ENCODE measurements at places on chromosomes 11 and 22.
A peak's percentile ranks its signal among the peaks of the same experiment; 100 is the strongest.

GRCh38 chr11:9922806-9923205, 258.9 kb downstream of the SWAP70 start:
- DNase-seq, result no peak

GRCh38 chr22:25007444-25008106, 55.1 kb downstream of the KIAA1671 start:
- DNase-seq, result no peak

GRCh38 chr11:70331901-70332300, 61.4 kb downstream of the PPFIA1 start:
- no peak for DNase-seq

DNA sequence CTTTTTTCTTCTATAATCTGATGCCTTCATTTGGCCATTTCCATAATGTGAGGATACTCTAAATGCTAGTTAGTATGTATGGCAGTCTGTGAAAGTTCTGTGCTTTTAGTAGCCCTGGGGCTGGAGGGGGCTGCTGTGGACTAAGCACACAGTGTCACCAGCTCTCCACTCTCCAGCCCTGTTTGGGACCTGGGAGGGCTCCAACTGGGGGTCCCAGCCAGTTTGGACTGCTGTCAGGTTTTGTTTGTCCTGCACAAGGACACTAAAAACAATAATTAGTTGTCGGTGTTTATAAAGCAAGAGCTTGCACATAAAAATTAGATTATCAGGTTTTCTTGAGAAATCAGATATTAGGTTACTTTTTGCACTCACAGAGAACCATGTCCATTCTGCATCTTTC, 103.1 kb downstream of the LDLRAD3 start:
- DNase-seq, result no peak

GRCh38 chr11:75520688-75521087, 5.1 kb downstream of the GDPD5 start:
- no peak for DNase-seq

GRCh38 chr11:65780770-65781151, at the start of gene AP5B1:
TSS of gene AP5B1 (minus strand) at chr11:65780976. CDS start at chr11:65780591, 385 bp downstream.
- DNase-seq, result peak; percentile 51

- DNase-seq, result no peak
Measured at GRCh38 chr11:126059238-126059781, 3.4 kb downstream of the CDON start.

DNA sequence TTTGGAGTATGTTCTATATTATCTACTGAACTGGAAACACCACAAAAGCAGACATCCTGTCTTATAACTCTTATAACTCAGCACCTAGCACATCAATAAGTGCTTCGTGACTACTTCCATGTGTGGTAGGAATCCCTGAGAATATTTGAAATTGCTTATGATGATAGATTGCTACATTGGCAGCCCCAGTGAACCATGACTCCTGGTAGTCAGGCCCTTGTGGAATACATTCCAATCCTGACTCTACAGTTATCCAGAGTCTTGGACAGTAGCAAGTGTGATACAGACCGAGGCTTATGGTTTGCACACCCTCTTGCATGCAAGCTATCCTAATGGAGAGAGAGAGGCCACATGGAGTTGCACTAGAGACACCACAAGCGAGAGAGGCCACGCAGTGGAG, 59.5 kb upstream of the PHF21A start:
- no peak for DNase-seq

GRCh38 chr22:38338772-38339379, 21.6 kb upstream of the CSNK1E start:
- no peak for DNase-seq

- DNase-seq, result no peak
Measured at GRCh38 chr11:127070808-127071207, 70.2 kb upstream of the KIRREL3 start.

DNA sequence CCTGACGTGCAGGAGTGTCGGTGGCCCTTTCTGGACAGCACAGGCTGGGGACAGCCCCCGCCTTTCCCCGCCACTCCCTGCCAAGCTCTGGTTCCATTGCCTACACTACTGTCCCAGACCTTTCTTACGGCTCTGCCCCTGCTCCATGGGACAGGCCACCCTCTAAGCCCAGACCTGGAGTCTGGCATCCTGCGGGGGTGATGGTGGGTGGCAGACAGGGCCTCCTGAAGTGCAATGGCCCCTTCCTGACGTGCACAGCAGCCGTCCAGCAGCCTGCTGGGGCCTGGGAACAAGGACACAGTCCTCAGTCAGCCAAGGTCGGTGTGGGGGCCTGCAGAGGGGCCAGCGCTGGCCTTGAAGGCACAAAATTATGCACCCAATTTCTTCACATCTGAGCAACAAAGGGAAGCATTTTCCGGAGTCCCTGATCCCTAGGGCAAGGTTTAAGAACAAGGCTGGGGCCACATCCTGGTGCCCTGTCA, 79.7 kb upstream of the KCNQ1OT1 start:
- DNase-seq, result no peak

- DNase-seq, result no peak
Measured at GRCh38 chr11:86672007-86672621, at the start of gene ME3. TSS of gene ME3 (minus strand) at chr11:86672616.

DNA sequence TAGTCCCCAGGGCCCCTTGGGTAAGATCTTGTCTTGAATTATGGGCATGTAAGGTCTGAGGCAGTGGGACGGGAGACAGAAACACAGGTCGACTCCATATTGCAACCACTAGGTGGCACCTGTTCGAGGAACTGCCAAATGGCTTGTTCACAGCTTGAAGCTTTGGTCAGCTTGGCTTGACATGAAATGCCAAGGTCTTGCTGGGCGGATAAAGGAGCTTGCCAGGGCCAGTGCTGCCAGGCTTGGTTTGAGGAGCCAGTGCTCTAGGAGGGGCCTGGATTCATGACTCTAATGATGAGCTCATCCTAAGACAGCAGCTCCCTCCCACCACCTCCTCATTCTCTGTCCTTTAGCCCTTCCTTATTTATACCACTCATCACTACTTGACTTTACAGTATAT, 11.9 kb upstream of the NRIP3 start:
- peak; percentile 11 for DNase-seq

GRCh38 chr11:118442908-118443589, 6.8 kb downstream of the KMT2A start:
- DNase-seq, result no peak

GRCh38 chr22:45879552-45879949, 97.4 kb downstream of the WNT7B start:
- DNase-seq, result no peak
